ENCODE measurements at places on chromosomes 1 and 21.

DNA sequence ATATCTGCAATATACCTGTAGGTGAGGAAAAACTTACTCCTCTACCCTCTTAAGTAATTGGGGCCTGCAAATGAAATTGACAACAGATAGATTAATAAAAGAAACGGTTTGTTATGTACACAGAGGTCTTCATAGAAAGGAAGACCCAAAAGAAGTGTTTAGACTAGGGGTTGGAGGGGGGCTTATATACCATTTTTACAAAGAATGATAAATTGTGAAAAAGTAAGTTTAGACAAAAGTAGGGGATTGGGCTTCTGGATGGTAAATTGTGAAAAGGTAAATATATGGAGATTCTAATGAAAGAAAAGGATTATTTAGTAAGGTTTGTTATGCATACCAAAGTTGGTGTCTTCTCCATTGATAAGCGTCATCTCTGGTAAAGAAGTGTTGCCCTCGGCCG is 73.2 kb upstream of the KIAA1614 start:
- DNase-seq = no peak

DNA sequence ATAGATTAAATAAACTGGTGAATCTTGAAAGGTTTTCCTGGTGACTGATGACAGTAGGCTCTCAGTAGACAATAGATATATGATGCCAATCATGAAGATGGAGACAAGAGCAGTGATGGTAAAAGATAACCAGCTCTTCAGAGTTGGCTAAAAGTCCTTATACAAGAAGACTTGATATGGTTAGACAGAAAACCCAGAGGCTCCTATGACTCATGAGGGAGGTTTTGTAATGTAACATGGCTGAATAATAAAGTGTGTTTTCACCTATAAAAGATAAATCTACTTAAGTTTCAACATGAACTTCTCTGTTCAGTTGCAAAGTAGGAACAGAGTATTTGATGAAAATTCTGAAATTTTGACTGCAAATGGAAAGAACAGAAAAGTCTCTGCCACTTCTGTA is 12.7 kb upstream of the CRNN start:
- DNase-seq = no peak

GRCh38 chr1:248786156-248786555 is 30.6 kb upstream of the LYPD8 start:
- DNase-seq = no peak

GRCh38 chr21:19987671-19988070 is 1010.5 kb upstream of the NCAM2 start:
- no peak for DNase-seq

DNA sequence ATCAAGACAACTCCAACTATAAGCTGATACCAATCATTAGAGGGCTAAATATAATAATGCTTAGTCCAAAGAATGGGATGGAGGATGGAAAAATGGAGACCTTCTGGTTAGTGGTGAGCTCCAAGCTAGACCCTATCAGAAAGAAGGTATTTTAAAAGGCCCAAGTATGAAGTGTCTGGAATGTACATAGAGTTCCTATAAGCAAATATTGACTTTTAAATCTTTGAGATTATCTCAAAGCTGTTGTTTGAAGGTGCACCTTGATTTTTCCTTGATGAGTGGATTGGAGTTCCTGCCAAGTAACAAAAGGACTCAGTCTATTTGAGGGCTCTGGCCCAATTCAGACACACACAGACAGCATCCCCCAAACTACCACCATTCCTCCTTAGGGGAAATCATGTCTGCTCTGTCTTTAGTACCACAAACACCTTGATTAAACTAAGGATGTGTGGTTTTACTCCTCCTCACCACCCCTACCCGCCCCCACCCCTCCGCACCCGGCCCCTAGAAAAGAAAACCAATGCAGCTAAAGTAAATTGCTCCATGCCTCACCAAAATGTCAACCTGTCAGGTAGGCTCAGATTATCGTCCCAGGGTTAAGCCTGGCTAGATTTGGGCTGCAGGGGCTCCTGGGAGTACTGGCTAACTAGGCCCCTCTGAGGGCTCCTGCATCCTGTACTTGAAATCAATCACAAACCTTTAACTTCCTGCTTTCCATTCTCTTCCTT is 59.4 kb downstream of the CDC7 start:
- DNase-seq = no peak

- no peak for DNase-seq
These were observed 31.8 kb upstream of the MYBPHL start for GRCh38 chr1:109338608-109339007.

- DNase-seq = no peak
These were observed 1.8 kb downstream of the DNAJB4 start for GRCh38 chr1:78006521-78006920.

DNA sequence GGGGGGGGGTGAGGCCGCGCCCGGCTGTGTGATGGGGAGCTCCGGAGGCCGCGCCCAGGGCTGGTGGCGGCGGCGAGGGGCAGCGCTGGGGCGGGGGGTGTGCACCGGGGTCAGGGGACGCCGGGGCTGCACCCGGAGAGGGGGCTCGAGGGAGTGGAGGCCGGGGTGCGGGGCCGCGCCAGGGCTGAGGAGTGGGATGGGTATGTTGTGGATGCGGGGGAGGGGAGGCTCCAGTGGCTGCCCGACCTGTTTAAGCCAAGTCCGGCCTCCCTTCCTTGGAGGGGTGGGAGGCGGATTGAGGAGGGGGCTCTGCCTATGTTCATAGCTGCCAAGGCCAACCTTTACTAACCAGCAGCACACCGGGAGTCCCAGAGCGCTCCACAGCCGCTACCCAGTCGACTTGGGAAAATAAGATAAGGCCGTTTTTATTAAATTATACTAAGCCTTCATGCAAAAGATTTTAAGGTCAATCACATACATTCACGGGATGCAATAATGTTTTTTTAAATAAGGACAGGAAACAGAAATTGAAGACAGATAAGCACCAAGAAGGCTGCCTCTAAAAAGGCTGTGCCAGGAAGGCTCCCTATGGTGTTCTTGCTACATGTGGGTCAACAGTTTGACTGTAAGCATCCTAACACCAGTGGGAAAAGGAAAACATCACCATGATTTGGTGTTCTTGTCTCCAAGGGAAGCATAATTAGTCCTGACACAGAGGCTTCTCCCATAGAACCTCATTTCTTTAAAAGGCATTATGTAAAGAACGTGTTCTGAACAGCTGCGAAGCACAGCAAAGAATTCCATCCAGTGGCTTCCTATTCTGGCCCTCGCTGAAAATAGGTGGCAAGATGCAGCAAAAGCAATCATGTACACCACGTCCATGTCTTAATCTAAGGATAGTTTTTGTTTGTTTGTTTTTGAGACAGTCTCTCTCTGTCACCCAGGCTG is 626 bp upstream of the HLCS start:
- no peak for DNase-seq

DNA sequence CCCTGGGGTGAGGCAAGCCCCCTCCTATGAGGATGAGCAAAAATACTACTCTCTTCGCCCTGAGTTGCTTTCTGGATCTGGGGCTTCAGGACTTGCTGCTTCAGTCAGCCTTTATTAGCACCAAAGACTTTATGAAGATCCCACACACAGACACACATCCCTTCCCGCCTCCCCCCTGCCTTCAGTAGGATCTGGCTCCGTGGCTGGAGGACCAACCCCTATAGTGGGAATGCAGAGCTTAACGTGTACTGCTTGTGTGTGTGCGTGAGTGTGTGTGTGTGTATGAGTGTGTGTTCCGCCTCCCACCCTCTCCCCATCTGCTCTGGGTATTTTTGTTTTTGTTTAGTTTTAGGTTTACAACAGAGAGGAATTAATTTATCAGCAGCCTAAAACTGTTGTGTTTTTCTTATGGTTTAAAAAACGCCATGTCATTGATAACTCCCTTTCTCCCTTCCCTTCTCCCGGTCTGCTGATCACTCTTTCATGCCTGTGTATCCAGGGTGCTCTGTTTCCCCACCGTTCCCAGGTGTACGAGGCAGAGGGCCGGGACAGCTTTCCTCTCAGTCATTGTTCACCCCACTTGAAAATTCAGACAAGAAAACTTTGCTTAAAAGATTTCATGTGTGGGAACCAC is 27.5 kb upstream of the ZFP69B start:
- DNase-seq = no peak

- no peak for DNase-seq
These were observed 7.5 kb upstream of the CBR3 start for GRCh38 chr21:36127250-36127904.

DNA sequence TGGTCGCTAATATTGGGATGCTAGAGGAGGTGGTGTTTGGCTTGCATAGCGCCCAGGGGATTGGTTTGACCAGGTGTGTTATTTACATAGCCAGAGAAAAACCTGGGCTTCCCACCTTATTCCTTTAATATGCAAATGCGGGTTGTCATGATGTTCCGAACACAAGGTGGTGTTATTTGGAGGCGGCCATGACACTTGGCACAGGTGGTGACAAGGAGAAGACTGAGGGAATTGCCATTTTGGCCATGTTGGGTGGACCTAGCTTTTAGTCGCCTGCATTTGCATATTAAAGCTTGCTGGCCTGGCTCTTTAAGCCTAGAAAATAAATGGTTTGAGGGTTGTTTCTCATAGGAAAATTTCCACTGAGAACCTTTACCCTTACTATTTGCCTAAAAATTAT is 490.5 kb downstream of the SIPA1L2 start:
- no peak for DNase-seq

DNA sequence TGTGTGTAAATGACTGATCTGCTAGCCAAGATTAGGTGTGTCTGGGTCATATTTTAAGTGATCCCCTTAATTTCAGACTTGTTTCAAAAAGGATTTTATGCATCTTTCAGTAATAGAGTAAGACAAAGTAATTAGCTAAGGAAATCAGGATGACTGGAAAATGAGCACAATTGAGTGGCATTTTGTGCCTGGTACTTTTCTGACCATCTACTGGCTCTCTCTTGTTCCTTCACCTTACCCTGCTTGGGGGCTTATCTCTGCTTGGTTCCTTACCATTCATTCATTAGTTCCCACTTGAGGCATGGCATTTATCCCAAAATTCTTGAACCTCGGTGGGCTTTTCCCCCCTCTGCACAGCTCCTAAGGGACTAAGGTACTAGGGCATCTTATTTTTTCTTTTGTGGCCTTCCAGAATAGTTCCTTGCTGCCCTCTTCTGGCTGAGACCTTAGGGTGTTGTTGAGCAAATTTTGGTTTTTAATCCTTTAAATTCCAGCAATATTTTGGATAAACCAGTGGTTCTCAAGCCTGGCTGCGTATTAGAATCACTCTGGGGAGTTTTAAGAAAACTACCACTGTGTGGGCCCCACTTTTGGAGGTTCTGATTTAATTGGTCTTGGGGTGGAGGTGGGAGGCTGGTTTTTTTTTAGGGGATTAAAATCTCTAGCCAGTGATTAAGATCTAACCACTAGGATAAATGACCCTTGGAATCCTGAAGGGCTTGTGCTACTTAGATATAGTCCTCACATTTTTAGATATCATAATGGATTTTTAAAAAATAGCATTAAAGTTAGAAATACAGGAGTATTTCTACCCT is 50.8 kb downstream of the HS2ST1 start:
- DNase-seq = peak; percentile 36

GRCh38 chr1:231084353-231084752 is 44.3 kb upstream of the FAM89A start:
- DNase-seq = no peak

DNA sequence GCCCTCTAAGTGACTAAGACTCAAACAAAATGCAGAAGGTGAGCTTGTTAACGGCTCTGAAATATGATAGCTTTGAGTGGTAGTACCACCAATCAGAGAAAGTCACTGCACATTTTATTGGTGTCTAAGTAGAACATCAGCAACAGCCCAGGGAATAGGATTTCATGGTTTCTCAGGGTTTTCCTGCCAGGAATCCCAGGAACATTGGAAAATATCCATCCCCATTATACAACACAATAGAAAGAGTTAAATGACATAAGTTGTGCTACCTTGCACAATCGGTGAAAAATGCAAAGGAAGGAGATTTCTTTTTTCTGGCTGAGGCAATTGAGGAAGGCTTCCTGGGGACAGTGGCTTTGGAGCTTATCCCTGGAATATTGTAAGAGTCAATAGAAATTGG is 283.1 kb downstream of the HLX start:
- DNase-seq = no peak

GRCh38 chr1:3670823-3671265 is 18.5 kb downstream of the TP73 start:
- DNase-seq = no peak

GRCh38 chr1:25435397-25436108 is 4.9 kb downstream of the MACO1 start:
- no peak for DNase-seq

DNA sequence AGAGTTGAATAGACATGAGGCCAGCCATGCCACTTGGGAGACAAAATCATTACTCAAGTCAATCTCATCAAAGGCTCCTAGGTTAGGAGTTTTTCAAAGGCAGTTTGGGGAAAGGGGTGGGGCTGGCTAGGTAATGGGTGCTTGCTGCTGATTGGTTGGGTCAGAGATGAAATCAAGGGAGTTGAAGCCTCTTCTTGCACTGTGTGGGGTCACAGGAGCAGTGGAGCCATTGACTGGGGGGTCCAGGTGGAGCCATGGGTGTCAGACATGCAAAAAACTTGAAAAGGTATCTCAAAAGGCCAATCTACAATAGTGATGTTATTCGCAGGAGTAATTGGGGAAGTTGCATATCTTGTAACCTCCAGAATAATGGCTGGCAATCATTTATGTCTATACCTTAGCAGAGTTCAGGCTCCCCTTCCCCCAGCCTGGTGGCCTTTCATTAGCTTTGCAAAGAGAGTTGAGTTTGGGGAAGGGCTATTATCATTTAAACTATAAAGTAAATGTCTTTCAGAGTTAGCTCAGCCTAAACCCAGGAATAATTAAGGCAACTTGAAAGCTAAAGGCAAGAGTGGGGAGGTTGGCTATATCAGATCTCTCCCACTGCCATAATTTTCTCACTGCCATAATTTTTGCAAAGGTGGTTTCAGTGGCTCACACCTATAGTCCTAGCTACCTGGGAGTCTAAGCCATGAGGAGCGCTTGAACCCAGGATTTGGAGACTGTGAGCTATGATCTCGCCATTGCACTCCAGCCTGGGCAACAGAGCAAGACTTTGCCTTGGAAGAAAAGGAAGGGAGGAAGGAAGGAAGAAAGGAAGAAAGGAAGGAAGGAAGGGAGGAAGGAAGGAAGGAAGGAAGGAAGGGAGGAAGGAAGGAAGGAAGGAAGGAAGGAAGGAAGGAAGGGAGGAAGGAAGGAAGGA is 7.8 kb upstream of the PINK1 start:
- DNase-seq = no peak

GRCh38 chr1:233010146-233010545 is 59.7 kb downstream of the NTPCR start:
- DNase-seq = no peak

GRCh38 chr1:152919071-152919470 is 10.7 kb downstream of the IVL start:
- no peak for DNase-seq

DNA sequence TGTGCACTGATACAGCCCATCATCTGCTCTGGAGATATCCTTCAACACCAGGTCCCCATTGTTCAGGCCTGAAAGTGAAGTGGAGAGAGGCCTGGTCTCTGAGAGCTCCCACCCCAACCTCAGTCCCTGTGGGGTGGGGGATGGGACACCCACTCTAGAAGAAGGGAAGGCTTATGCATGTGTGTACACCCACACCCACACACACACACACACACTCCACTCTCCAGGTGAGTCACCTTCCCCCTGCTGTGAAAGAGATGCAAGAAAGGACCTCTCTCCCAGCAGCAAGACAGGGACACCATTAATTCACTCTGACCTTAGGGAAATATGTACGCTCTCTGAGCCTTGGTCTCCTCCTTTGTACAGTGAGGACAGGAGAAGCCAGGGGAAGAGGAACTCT is 5.9 kb downstream of the VSIG8 start:
- DNase-seq = no peak
